Stimulated activated CD8-positive, alpha-beta memory T cell treated with anti-CD3 and anti-CD28 coated beads, Interleukin-12 subunit alpha, Interleukin-12 subunit beta, amount 100 ng/mL, for 1 hour (primary cell): ENCODE measurements at places on chromosomes 13 and 19.
A peak's percentile ranks its signal among the peaks of the same experiment; 100 is the strongest.

- no peak for DNase-seq
Measured at GRCh38 chr13:75725736-75726135, 89.6 kb downstream of the LMO7 start.

- no peak for DNase-seq
Measured at GRCh38 chr13:45352031-45352430, 11.0 kb upstream of the TPT1 start.

- no peak for DNase-seq
Measured at GRCh38 chr19:10474962-10475451, 28.1 kb downstream of the KEAP1 start.

DNA sequence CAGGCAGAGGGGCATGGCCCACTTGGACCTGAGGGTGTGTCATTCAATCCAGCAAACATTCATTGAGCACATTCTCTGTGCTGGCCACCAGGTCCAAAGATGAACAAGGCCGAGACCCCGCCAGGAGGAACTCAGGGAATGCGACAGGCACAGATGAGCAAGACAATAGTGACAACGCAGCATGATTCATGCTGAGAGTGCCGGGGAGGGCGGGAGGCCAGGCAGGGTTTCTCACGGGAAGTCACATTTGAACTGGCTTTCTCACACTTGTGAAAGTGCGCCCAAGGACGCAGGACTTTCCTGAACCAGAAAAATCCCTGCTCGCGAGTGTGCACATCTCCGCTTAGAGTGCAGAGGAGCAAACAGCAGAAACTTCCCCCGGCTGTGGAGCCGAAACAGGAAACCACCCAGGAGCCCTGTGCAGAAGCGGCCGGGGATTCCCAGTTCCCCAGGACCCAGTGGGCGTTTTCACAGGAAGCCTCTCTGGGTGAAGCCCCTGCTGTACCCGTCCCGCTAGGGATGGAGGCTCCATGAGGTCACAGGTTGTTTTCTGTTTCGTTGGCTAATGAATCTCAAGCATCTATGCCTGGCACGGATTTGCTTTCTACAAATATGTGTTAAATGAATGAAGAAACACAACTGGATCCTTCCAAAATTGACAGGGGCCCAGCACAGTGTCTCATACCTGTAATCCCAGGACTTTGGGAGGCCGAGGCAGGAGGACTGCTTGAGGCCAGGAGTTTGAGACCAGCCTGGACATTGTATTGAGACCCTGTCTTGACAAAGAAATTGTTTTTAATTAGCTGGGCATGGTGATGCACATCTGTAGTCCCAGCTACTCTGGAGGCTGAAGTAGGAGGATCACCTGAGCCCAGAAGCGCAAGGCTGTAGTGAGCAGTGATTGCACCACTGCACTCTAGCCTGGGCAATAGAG lies 68.4 kb upstream of the TM9SF2 start:
- peak; percentile 65 for DNase-seq

- DNase-seq = no peak
Measured at GRCh38 chr13:49457221-49457620, 13.1 kb downstream of the SETDB2 start.

DNA sequence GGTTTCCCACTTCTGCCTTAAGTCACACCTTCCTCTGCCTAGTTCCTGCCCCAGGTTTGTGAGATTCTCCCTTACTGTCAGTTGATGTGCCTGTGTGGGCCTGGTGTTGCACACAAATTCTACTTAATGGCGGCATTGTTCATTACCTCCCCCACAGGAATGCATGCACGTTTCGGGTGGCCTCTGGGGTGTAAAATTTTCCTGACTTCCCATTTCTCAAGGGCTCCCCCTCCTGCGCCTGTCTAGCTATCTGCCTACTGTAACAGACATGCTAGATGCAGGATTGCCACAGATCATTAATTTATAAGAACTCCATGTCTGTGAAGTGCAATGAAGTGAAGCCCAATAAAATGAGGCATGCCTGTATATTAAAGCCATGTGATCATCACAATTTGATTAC lies 1466.3 kb downstream of the PCDH9 start:
- DNase-seq = no peak

GRCh38 chr13:41352935-41353840 lies 42.1 kb downstream of the NAA16 start:
- DNase-seq = peak; percentile 27

GRCh38 chr19:31803835-31804446 lies 454.7 kb upstream of the TSHZ3 start:
- DNase-seq = no peak

- no peak for DNase-seq
Measured at GRCh38 chr19:39916851-39917396, 17.5 kb downstream of the FCGBP start.

DNA sequence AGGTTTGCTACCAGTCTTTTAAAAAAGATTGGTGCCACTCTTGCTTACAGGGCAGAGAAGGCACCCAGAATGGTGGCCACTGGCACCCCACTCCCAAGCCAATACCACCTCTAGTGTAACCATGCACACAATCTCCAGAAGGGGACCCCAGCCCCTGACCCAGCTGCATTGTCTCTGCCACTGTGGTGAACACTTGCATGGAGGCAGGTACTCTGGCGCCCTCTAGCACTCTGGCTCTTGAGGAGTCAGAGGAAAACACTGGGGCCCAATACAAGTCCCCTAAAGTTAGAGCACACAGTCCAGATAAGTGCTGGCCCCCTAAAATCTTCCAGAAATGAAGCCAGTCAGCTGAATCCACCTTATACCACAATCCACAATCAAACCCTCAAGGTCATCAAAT lies 6.0 kb downstream of the ERVV-1 start:
- DNase-seq = no peak

GRCh38 chr13:33446821-33447725 lies 161.5 kb upstream of the STARD13 start:
- DNase-seq = no peak

DNA sequence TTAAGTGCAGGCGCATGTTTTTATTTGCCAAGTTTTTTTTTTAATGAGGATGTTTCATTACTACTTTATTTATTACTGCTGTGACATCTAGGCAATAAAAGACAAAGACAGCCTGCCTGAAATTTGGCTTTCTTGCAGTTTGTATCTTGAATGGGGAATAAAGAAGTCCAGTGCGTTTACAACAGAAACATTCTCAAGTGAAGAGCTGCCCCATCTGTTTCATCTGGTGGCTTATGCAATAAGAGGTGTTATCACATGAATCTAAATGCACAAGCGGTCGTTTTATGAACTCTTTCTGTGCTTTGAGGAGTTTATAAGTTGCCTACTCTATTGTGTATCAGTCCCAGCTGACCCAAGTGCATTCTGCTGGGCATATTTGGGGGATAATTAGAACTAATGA lies 12.6 kb upstream of the MAB21L1 start:
- no peak for DNase-seq

GRCh38 chr13:66180836-66181235 lies 1049.3 kb downstream of the PCDH9 start:
- DNase-seq = no peak

DNA sequence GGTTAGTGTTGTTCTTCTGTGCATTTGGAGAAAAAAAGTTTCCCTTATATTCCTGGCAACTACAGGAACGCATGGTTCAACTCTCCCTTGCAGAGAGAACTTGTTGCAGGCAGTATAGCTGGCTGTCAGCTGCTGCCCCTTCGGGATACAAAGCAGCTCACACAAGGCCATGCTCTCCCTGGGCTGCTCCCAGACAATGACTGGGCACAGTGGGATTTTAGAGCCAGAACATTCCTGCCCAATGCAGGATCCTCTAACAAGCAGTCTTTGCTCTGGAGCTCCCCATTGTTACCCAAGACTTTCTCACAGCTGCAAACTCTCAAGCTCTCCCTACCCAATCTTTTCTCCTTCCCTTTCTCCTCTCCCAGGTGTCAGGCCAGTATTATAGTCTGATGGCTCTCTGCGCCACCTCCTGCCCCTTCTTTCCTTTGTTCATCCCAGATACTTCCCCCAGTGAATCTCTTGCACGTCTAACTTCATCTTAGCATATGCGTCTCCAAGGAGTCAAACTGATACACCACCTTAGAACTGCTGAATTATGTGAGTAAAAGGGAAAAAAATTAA lies 27.5 kb upstream of the SERPINE3 start:
- no peak for DNase-seq

- peak; percentile 74 for DNase-seq
Measured at GRCh38 chr19:52048555-52049501, at the start of gene ZNF432. Gene ZNF432 (minus strand): TSS chr19:52048838. CDS start chr19:52046868, 1,970 bp downstream.

DNA sequence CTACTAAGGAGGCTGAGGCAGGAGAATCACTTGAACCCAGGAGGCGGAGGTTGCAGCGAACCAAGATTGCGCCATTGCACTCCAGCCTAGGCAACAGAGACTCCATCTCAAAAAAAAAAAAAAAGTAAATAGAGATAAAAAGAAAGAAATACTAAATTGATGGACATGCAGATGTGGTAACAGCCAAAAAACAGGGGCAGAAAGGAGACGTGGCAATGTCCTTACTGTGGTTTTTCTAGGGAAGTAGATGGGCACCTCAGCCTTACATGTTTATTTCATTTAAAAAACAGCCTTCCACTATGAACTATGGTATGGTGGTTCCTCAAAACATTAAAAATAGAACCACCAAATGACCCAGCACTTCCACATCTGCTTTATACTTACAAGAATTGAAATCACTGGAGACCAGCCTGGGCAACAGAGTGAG lies 6.5 kb upstream of the EIF3G start:
- no peak for DNase-seq

GRCh38 chr19:41416194-41416674 lies 10.9 kb downstream of the B3GNT8 start:
- no peak for DNase-seq

GRCh38 chr19:55014714-55015113 lies 23.4 kb downstream of the GP6 start:
- DNase-seq = no peak

DNA sequence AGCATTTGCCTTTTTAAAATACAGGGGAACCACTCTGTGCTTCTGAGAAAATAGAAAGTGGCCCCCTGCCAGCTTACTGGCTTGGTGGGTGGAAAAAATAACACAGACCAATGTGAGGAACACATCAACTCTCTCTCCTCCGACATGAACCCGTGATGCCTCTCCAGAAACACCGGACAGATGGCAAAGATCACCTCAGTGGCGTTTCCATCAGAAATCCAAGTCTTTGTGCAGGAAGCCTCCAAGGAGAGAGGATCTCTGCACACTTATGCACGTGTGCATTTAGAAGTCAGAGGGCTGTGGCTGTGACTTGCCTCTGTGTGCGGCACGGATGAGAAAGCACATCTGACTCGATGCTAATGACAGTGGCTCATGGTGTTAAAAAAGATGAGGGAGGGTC lies 112.3 kb upstream of the KLF12 start:
- DNase-seq = peak; percentile 20

DNA sequence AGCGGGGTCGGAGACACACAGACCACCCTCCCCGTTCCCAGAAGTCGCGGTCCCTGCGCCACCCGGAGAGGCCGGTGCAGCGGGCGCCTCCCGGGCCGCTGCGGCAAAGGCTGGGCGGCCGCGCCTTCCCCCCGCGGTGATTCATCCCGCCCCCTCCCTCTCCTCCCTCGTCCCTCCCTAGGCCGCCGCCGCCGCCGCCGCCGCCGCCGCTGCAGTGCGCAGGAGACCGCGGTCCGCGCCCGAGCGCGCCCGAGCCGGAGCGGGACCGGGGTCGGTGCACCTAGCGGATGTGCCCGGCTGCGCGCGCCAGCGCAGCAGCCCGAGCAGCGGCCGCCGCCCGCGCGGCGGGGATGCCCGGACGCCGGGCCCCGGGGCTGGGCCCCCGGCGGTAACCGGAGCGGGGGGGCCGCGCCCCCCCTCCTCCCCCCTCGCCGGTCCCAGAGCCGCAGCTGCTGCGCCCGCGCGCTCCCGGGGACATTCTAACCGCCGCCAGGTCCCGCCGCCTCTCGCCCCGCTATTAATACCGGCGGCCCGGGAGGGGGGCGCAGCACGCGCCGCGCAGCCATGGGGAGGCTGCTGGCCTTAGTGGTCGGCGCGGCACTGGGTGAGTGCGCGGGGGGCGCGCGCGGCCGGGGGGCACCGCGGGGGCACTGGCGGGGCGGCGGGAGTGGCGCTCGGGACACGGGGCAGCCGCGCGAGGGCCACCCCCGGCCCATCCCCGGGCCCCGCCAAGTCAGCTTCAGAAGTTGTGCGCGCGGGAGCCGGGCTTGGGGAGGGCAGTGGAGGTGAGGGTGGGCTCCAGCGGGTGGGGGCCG lies at the start of gene SCN1B:
SCN1B (plus strand) TSS at position 214 of the 815 bp plus-strand sequence; CDS start at position 565, 351 bp downstream.
- peak; percentile 37 for DNase-seq

- no peak for DNase-seq
Measured at GRCh38 chr19:35471946-35472345, 18.3 kb downstream of the KRTDAP start.

GRCh38 chr19:18883526-18884304 lies 12.2 kb downstream of the CERS1 start:
- DNase-seq = no peak

DNA sequence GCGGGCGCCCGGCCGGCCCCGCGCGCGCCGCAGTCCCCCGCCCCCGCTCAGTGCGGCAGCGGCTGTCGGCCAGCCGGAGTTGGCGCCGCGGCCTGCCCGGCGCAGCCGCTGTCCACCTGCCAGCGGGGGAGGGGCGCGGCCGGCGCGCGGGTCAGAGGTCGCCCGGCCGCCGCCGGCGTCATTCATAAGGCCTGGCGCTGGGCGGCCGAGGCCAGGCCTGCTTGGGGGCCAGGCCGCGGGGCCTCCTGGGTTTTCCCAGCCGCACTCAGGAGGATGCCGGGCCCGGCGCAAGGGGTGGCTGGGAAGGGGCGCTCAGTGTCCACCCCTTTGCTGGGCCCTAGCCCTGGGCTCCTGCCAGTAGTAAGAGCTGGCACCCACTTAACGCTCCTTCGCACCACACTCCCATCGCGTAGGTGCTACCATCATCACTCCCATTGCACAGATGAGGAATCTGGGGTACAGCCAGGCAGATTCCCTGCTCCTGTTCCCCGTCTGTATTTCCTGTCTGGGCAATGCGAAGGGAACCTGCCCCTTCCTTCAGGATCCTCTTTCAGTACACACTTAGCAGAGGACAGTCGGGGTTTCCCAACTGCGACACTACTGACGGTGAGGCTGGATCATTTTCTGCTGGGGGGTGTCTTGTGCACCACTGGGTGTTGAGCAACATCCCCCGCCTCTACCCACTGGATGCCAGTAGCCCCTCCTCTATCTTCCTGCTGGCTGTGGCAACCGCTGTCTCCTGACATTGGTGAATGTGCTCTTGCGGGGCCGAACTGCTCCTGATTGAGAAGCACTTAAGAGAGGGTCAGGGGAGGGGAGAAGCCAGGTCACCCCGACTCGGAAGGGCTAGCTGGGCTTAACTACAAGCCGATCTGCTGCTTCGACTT lies 846 bp upstream of the PRKACA start:
- no peak for DNase-seq
